ENCODE measurements at places on chromosomes 4 and X.

DNA sequence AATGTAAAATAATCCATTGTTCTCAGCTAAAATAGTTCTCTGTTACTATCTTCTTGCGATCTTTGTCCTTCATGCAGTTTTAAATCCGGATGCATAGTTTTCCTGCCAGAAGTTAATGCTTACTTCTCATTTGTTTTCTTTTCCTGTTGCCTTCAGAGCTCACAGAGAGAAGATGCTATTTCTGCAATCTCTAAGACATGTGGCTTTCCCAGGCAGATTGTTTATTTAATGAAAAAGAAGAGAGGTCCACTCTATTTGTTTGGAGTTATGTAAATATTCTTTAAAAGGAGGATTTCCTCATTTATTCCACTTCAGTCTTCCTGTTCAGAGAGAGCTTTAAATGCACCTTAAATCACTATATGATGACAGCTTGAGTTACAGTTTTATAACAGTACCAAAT, 39.3 kb upstream of the HPGD start:
- no peak for DNase-seq

DNA sequence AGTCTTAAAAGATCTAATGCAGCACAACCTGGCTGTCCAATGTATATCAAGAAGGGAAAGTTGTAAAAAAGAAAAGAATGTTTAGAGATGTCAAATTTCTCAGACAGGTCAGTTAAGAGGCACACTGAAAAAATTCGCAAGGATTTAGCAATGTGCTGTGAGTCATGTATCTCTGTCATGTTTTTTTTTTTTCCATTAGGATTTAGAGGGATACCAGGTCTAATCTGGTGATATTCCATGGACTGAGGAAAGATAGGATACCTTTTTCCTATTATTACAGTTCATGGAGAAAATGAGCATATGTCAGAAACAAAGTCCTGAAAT, 815.4 kb upstream of the PCDH10 start:
- no peak for DNase-seq

DNA sequence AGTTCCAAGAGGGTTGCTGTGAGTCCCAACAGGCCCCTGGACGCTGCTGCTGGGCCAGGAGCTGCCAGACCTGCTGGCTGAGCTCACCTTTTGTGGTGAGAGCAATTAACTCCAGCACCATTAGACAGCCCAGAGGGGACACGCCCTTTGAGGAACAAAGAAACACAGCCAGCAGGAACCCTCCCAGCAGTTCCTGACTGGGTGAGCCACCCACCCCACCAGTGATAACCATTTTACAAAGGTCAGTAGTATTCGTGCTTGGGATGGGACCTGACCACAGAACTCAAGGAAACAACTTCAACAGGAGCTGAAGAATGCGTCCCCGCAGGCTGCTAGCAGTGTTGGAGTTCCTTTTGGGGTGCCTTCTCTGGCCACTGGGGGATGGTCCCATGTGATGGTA, 38.8 kb upstream of the AFAP1 start:
- no peak for DNase-seq

- no peak for DNase-seq
Measured at GRCh38 chr4:98873059-98873458, 55.9 kb downstream of the EIF4E start.

- no peak for DNase-seq
Measured at GRCh38 chrX:32687379-32687778, 524.0 kb downstream of the DMD start.

- peak; percentile 33 for DNase-seq
Measured at GRCh38 chrX:69032601-69033000, 132.7 kb downstream of the PJA1 start.

GRCh38 chr4:26015133-26015651, 101.2 kb downstream of the SMIM20 start:
- peak; percentile 43 for DNase-seq

DNA sequence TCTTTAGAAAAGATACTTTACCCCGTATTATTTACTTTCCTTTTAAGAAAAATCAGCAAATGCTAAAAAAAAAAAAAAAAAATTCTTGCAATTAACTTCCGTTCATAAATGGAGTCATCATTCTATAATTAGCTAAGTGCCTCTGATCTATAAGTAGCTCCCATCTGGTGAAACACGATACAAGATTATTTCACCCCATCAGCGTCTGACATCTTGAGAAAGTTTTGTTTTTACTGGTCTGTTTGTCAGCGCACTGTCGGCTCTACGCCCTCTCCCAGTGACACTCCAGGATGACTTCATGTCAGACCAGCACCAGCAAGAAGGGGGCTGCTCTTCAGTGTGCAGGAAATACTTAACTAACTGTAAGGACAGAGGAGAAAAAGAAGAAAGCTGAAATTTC, 108.3 kb downstream of the AFAP1 start:
- DNase-seq: no peak

DNA sequence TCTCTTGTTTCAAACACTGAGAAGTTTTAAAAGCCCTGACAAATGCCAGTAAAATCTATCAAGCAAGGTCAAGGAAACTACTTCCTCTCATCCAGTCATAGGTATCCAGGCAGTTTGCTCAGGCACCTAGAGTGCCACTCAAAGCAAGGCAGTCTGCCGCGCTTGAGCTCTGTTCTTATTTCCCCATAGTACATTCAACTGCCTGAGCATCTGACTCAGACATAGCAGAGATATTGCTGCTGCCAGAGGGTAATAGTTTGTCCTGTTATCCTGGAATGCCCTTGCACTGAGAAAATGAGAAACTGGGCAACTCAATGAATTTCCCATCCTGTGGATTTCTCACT, 16.1 kb upstream of the ATP8A1 start:
- no peak for DNase-seq

DNA sequence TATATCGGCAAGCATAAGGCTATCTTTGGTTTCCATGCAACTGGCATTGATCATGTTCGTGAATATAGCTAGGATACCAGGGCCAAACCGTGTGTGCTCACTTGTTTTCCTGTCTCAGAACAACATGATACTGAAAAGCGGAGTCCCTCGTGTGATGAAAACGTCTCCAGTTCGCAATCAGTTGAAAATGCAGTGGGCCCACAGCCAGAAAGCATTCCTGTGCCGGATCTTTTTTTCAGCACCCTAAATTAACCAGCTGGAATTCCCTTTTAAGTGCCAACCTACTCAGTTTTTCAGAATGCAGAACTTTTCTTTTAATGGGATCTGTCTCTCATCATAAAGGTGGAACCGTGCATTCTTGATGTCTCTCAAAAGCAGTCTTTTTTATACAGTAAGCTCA, 130.8 kb upstream of the FRG1 start:
- no peak for DNase-seq

GRCh38 chrX:30580641-30581040, 3.1 kb upstream of the TASL start:
- no peak for DNase-seq

DNA sequence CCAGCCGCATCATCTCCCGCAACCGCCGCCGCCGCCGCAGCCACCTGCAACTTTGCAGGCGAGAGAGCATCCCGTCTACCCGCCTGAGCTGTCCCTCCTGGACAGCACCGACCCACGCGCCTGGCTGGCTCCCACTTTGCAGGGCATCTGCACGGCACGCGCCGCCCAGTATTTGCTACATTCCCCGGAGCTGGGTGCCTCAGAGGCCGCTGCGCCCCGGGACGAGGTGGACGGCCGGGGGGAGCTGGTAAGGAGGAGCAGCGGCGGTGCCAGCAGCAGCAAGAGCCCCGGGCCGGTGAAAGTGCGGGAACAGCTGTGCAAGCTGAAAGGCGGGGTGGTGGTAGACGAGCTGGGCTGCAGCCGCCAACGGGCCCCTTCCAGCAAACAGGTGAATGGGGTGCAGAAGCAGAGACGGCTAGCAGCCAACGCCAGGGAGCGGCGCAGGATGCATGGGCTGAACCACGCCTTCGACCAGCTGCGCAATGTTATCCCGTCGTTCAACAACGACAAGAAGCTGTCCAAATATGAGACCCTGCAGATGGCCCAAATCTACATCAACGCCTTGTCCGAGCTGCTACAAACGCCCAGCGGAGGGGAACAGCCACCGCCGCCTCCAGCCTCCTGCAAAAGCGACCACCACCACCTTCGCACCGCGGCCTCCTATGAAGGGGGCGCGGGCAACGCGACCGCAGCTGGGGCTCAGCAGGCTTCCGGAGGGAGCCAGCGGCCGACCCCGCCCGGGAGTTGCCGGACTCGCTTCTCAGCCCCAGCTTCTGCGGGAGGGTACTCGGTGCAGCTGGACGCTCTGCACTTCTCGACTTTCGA, 654 bp downstream of the ATOH1 start:
- DNase-seq: no peak

DNA sequence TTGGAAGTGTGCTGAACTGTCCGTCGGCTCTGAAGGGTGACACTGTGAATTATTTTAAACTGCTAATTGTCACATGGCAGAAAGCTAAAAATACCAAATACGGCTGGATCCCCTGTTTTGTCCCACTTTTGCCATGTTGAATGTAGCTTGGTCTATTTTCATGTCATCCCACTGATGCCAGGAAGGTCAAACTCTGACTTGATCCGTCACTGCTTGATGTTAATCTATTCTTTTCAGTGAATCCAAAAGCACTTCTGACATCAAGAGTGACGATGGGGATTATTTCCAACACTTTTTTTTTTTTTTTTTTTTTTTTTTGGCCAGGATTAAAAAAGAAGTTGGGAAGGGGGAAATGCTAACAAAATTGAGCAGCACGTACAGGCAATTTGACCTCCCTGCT, 734.6 kb upstream of the TENM3 start:
- no peak for DNase-seq

DNA sequence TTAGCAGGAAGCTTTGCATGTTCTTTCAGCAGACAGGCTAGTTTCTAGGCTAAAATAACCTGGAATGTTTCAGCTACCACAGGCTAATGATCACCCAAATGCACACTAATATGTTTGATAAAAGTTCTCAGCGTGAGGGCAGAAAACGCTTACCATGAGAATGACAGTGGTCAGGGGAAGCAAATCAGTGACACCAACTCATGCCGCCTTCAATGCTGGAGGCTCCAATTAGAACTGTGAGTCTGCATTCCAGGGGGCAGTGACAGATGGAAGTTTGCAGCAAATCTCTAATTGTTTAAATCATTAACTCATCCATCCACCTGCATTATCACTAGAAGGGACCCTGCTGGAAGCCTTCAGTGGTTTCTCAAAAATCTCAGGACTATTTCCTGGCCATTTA, 43.2 kb downstream of the ANOS1 start:
- DNase-seq: no peak

- DNase-seq: no peak
Measured at GRCh38 chr4:143251348-143251747, 66.6 kb downstream of the USP38 start.
